ENCODE measurements at places on chromosomes 6 and 20. TPM values are rescaled to one million over a fixed set of nuclear protein-coding genes. Genes with fewer than 3 reads are reported as not detected.

GRCh38 chr6:153727885-153728284, 311.2 kb upstream of the OPRM1 start:
- DNase-seq, result no peak

DNA sequence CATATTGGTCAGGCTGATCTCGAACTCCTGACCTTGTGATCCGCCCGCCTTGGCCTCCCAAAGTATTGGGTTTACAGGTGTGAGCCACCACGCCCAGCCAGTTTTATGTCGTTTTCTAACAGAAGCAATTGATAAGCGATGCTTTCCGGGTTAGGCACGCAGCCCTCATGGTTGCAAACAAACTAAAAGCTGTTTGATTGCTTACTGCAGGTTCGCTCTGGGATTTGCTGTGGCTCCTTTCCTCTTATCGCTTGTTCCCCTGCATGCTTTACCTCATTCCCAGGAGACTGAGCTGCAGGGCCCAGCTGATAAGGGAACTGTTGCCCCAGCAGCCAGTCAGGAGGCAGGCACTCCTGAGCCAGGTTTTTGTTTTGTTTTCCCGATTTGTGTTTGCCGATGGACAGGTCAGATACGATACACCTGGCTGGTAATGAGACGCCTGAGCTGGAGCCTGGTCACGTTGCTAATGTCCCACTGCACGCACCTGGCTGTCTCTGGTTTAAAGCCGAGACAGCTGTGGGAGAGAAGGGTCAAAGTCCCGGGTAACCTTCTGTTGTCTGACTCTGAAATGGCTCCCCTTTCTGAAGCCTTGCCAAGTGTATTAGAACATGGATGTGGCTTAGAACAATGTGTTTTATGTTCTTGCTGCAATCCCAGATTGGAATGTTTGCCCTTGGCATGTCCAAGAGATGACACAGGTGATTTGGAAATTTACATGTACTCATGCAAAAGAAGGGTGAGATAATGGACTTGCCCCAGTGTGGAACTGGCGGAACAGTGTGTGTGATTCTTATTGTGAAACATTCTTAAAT, 19.9 kb downstream of the DSP start:
- DNase-seq, result no peak

DNA sequence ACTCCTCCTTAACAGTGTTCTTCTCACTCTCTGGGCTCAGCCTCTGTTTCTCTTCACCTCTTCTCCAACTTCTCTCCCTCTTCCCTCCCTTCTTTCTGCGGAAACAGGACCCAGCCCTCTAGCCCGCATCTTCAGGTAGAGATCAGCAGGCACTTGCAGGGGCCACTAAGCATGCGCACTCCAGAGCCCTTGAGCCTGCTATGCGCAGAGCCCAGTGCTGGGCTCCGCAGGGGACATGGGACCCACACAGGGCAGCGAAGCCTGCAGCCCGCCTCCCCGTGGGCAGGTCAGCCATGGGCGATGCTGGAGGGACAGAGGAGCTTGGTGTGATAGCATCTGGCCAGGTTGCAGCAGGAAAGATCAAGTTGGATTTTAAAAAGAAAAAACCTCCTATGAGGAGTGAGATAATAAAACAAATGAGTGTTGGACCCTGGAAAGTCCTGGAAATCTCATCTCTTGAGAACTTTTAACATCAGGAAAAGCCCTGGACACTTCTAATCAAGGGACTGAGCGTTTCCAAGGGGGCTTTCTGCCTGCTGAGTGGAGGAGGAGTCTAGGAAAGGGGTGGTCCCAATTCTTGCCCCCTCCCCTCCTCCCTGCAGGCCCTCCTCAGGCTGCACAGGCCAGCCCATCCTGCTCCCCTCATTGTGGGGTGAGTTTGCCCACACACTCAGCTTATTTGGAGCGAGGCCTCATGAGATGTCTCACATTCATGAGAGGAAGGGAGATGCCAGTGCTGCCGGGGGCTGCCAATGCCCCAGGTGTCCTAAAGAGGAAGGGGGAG, 71.9 kb downstream of the MDGA1 start:
- DNase-seq, result no peak

GRCh38 chr6:110761371-110761770, 53.9 kb downstream of the CDK19 start:
- no peak for DNase-seq

DNA sequence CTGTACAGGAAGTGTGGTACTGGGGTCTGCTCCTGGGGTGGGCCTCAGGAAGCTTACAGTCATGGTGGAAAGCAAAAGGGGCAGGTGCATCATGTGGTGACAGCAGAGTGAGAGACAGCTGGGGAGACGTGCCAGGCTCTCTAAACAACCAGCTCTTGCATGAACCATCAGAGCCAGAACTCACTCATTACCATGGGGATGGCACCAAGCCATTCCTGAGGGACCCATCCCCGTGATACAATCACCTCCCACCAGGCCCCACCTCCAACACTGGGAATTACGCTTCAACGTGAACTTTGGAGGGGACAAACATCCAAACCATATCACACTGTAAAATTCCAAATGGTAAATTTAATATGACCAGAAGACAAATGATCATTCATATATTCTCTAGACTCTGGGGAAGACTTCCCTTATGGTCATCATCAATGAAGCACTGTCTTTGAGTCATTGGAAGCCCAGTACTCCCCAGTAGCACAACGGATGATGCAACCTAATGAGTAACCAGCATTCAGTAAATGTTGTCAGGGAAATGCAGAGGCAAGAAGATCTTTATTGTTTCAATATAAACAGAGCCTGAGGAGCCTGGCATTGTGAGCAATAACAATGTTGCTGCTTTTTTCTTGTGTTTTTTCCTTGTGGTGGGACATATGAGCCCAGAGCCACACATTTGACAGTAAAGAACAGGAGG, 48.2 kb upstream of the RALY start:
- peak; percentile 51 for DNase-seq

The ULBP2 gene
- total RNA-seq, result 7.3 TPM

The TBXT gene
- not detected for total RNA-seq

The ARMC2 gene
- 5.2 TPM for total RNA-seq

The RUNX2 gene
- total RNA-seq, result 26.1 TPM

The VNN1 gene
- 0.07 TPM for total RNA-seq
